CD4-positive, alpha-beta T cell (primary cell): ENCODE measurements at places on chromosomes 6 and 20.

DNA sequence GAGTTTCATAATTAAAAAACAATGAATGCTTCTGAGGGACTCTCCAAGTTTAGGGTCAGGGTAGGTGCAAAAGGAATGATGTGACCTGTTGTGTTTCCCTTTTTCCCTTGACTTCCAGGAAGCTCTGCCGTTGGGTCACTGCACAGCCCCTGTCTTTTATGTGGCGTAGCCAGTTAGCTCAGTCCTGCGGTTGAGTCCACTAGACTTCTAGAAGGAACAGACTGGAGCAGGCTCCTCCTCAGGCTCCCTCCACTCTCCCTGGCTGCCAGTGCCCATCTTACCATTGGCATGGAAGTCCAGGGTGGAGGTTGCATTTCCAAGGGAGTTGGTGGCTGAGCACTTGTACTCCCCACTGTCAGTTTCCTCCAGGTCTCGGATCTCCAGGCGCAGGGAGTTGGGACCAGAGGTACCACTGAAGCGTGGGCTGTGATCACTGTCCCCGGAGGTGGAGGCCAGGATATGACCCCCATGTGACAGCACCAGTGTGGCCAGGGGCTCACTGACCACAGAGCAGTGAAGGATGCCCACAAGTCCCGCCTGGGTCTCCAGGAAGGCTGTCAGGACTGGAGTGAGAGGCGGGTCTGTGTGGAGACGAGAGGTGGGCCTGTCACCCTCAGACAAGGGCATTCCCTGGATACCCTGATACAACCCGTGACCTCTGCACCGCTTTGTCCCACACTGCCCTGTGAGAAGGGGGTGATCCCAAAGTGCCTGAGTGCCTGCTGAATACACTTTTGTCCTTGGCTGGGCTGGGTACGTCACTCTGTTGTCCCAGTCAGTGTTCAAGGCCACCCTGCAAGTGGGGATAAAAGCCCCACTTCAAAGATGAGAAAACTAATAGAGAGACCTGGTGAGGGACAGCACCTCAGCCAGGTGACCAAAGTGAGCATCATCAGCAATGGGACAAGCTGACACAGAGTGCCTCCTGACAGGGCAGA lies 11.1 kb downstream of the SIGLEC1 start:
- no peak for DNase-seq

GRCh38 chr6:5663259-5663658 lies 343.5 kb downstream of the NRN1 start:
- no peak for DNase-seq

DNA sequence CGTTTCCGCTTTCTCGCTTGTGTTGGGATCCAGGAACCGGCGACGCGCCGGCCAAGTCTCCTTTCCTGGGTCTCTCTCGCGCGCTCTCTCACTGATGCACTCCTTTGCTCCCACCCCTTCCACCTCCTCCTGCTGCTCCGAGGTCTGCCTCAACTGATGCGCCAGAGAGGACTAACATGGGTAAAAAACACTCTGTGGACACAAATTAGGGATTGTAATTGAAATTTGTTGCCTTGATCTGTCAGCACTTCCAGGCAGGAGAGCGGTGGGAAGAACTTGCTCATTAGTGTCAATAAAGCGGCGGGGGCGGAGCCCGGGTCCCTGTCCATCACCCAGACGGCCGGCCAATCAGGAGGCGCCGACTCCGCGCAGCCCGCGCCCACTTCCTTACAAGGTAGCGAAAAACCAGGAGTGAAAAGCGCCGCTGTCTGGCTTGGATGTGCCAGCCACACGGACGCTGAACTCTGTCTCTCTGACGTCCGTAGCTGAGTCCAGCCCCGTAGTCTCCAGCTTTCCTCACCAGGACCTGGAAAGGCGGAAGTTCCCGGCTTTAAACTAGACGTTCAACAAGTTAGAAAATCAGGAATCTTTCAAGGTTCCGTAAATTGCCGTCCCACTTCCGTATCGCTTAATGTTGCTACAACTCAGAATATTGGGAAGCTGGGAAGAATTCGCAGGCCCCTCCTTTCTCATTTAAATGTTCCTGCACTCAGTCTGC lies at the start of gene TBX18:
Gene TBX18, minus strand, starts transcription at position 267 of the 718 bp plus-strand sequence. CDS start 417 bp downstream, outside the sequence.
- DNase-seq, result no peak

DNA sequence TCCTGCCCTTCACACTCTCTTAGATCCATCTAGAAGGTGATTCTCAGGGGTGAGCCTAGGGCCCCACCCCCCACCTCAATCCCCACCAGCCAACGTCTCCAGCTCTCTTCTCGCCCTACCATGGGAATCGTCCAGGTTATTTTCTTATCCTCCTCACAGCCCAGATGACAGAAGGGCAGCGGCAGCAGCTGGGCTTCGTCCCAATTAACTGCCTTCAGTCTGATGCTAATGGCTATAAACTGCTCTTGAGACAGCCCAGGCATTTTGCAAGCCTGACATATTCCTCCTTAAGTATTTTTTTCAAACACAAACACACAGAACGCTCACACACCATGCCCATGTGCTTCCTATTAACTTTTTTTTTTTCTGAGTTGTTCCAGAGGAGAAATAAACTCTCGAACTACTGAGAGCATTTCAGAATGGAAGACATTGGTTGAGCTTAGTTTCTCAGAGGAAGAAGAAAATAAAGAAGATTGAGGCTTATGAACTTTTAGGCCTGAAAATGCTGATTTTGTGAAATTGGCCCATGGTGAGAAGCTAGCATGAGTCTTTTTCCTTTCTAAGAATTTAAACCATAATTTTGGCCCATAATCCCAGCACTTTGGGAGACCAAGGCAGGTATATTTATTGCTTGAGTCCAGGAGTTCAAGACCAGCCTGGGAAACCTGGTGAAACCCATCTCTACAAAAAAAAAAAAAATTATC lies 124.6 kb downstream of the EYA2 start:
- DNase-seq, result no peak

DNA sequence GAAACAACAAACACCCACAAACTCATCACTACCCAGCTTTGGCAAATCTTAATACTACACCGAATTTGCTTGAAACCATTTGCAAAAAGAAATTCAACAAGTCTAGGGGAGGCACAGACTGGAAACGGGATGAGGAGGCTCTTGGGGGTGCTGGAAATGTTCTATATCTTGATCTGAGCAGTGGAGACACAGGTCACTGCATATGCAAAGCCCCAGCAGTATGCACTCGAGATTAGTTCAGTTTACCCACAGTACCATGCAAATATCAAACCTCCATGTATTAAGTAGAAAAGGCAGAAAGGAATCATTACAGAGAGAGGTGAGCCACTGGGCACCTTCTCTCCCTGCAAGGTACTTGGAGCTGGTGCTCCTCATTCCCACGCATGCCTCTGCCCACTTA lies 75.9 kb downstream of the PREX1 start:
- no peak for DNase-seq

DNA sequence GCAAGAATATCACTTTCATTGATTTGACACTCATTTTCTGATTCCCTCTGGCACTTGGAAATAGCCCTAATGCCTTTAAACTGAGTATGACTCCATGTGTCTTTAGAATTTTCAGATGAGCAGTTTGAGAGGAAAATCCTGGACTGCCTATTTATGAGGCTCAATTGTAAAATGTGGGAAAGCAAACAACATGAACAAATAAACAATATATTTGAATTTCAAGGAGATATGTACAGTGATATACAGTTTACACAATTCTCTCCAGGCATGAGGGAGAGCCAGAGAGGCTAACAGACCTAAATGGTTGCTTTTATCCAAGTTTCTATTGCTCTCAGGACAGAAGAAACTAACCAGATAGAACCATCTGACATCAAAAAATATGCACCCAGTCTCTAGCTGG lies 748.2 kb upstream of the NRSN1 start:
- DNase-seq, result no peak

GRCh38 chr6:14083751-14084150 lies 33.8 kb upstream of the CD83 start:
- DNase-seq, result no peak

GRCh38 chr6:132490478-132491204 lies 22.3 kb downstream of the STX7 start:
- no peak for DNase-seq

GRCh38 chr6:6039946-6040509 lies 33.3 kb upstream of the NRN1 start:
- DNase-seq, result no peak

GRCh38 chr6:88220493-88220892 lies 54.3 kb upstream of the CNR1 start:
- no peak for DNase-seq
